Activated CD8-positive, alpha-beta T cell treated with anti-CD3 and anti-CD28 coated beads, Interleukin-2, amount 10 ng/mL, durations not matched to agents 7 days and 5 days (primary cell): ENCODE measurements at places on chromosomes 11 and 22. TPM values are rescaled to one million over a fixed set of nuclear protein-coding genes. Genes with fewer than 3 reads are reported as not detected.

- no peak overlapping the region for H3K4me3 ChIP-seq
- no peaks in the 10 kb centered on the region for H3K4me1 ChIP-seq
- H3K36me3 ChIP-seq: no peaks in the 10 kb centered on the region
Measured at GRCh38 chr11:75463106-75463774, 30.2 kb upstream of the KLHL35 start.

Gene SIRT3
- total RNA-seq: 13.1 TPM

GRCh38 chr11:113339929-113340589 is 25.7 kb downstream of the TTC12 start:
- no peaks in the 10 kb centered on the region for H3K36me3 ChIP-seq
- H3K4me1 ChIP-seq: no peaks in the 10 kb centered on the region
- H3K27ac ChIP-seq: no peak overlapping the region
- no peak overlapping the region for H3K4me3 ChIP-seq
- H3K27me3 ChIP-seq: no peaks in the 10 kb centered on the region

DNA sequence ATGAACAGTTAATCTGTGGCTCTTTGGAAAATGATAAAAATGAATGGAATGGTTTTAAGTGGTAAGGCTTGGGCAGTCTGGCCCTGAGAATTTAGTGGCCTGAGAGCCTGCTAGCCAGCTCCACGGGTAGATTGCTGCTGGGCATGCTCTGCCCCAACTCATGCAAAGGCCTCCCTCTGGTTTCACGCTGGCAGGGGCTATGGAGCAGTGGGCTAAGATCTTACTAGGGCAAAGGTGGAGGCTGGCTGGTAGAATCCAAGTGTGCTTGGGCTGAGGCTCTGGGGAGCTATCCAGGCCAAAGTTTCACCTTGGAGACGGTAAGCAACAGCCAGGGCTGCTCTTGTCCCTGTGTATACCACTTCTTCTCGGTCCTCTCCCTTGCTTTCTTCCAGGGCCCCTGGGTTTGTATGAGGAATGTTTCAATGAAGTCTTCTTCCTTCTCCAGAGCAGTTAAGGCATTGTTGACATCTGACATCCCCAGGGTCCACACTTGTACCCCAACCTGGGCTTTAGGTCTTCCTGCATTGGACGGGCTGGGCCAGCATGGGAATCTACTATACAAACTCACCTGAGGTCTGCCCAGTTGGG is 27.4 kb downstream of the UBE2L3 start:
- no peak overlapping the region for H3K27ac ChIP-seq
- H3K27me3 ChIP-seq: no peaks in the 10 kb centered on the region
- no peak for DNase-seq
- H3K4me1 ChIP-seq: peaks cover 23% of the 10 kb centered on the region

GRCh38 chr22:48631288-48631863 is 1196.3 kb downstream of the BRD1 start:
- no peak overlapping the region for H3K27ac ChIP-seq
- H3K27me3 ChIP-seq: peaks cover 5% of the 10 kb centered on the region
- H3K4me1 ChIP-seq: peaks cover 13% of the 10 kb centered on the region
- H3K36me3 ChIP-seq: no peaks in the 10 kb centered on the region
- H3K4me3 ChIP-seq: no peak overlapping the region

GRCh38 chr11:130874955-130875531 is 41.2 kb downstream of the SNX19 start:
- no peak overlapping the region for H3K27ac ChIP-seq
- no peak for DNase-seq
- H3K4me3 ChIP-seq: no peak overlapping the region
- H3K4me1 ChIP-seq: no peaks in the 10 kb centered on the region
- H3K27me3 ChIP-seq: no peaks in the 10 kb centered on the region

Gene ANO5
- 0.08 TPM for total RNA-seq

DNA sequence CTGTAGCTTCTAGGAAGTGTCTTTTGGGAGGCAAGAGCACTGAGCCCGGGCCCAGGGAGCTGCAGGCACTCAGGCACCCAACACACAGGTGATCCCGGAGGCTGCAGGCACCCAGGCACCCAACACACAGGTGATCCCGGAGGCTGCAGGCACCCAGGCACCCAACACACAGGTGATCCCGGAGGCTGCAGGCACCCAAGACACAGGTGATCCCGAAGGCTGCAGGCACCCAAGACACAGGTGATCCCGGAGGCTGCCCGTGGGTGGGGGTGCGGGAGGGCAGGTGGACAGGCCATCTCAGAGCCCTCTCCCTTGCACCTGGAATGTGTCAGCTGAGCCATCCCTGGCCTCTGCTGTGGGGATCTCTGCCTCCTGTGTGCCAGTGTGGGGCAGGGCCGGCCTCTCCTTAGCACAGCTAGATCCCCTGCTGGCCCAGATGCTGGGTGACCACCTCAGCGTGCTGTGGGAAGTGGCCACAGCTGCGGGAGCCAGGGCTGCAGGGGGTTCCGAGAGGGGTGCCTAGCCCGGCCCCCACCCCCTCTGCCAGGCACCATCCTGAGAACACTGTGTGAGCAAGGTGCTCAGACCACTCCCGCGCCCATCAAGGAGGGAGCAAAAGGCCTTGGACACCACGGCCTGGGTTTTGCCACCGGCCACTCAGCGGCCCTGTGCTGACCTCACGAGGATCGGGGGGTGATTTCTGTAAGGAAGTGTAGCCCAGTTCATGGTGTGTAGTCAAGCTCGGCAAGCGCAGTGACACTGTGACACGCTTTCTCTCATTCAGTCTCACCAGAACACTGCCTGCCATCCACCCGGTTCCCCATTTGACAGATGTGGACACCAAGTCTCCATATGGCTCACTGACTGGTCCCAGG is 14.2 kb downstream of the MRGPRG start:
- no peak overlapping the region for H3K27ac ChIP-seq
- no peak overlapping the region for H3K4me3 ChIP-seq
- peaks cover 14% of the 10 kb centered on the region for H3K27me3 ChIP-seq
- no peaks in the 10 kb centered on the region for H3K36me3 ChIP-seq
- peaks cover 3% of the 10 kb centered on the region for H3K4me1 ChIP-seq
- DNase-seq: no peak

Gene SOX6
- total RNA-seq: not detected

- no peak overlapping the region for H3K4me3 ChIP-seq
- H3K27me3 ChIP-seq: no peaks in the 10 kb centered on the region
- DNase-seq: no peak
- no peak overlapping the region for H3K27ac ChIP-seq
- H3K4me1 ChIP-seq: peaks cover 46% of the 10 kb centered on the region
- H3K36me3 ChIP-seq: peaks cover 72% of the 10 kb centered on the region
Measured at GRCh38 chr22:44197271-44197670, 16.5 kb downstream of the PARVG start.

DNA sequence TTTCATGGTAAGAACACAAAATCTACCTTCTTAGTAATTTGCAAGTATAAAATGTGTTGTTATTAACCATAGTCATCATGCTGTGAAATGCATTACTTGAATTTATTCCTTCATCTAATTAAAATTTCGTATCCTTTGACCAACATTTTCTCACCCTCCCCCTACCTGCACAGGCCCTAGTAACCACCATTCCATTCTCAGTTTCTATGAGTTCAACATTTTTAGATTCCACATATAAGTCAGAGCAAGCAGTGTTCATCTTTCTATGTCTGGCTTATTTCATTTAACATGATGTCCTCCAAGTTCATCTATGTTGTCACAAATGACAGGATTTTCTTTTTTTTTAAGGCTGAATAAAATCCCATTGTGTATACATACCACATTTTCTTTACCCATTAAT is 43.5 kb upstream of the CCDC179 start:
- no peaks in the 10 kb centered on the region for H3K27me3 ChIP-seq
- peaks cover 5% of the 10 kb centered on the region for H3K4me1 ChIP-seq
- H3K4me3 ChIP-seq: no peak overlapping the region
- DNase-seq: no peak
- no peaks in the 10 kb centered on the region for H3K36me3 ChIP-seq

Gene TSSK2
- total RNA-seq: not detected

- H3K4me1 ChIP-seq: peaks cover 66% of the 10 kb centered on the region
- DNase-seq: peak; percentile 53
- H3K27me3 ChIP-seq: no peaks in the 10 kb centered on the region
- peak overlapping the region; percentile 87 for H3K27ac ChIP-seq
- peak overlapping the region; percentile 79 for H3K4me3 ChIP-seq
- peaks cover 3% of the 10 kb centered on the region for H3K36me3 ChIP-seq
Measured at GRCh38 chr11:67418476-67419281, 3.2 kb downstream of the CARNS1 start.

Gene LYVE1
- total RNA-seq: not detected

GRCh38 chr11:2898366-2899079 is 12.9 kb upstream of the CDKN1C start:
- DNase-seq: peak; percentile 85
- H3K36me3 ChIP-seq: no peaks in the 10 kb centered on the region
- peak overlapping the region; percentile 69 for H3K4me3 ChIP-seq

DNA sequence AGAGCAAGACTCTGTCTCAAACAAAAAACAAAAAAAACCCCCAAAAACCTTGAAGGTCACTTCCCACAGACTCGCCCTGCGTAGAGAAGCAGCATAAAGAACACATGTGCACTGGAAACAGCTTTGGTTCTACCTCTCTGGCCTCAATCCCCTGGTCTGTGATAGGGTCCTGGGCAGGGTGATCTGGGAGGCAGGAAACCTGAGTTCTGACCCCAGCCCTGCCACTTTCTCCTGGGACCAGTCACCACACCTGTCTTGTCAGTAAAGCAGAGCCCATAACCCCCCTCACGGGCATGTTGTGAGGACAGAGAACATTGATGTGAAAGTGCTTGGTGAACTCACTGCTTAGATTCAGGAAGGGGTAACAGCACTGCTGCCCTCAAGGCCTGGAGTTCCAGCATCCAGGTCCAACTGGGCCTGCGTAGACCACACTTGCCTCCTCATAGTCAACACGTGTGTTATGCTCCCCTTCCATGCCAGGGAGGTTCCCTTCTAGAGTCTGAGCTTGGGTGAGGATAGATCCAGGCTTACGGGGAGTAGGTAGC is 11.4 kb downstream of the UCP2 start:
- no peaks in the 10 kb centered on the region for H3K27me3 ChIP-seq
- H3K4me3 ChIP-seq: no peak overlapping the region
- peak overlapping the region; percentile 64 for H3K27ac ChIP-seq
- DNase-seq: no peak
- H3K4me1 ChIP-seq: peaks cover 77% of the 10 kb centered on the region

DNA sequence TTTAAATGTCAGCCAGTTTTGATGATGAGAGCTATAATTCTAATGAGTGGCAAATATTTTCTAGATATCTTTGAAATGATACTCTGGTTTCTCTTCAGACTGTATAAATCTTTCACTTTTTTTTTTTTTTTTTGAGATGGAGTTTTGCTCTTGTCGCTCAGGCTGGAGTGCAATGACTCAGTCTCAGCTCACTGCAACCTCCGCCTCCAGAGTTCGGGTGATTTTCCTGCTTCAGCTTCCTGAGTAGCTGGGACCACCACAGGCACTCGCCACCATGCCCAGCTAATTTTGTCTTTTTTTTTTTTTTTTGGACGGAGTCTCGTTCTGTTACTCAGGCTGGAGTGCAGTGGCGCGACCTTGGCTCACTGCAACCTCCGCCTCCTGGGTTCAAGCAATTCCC is 113.6 kb downstream of the TEAD1 start:
- no peaks in the 10 kb centered on the region for H3K36me3 ChIP-seq
- no peak overlapping the region for H3K4me3 ChIP-seq
- H3K4me1 ChIP-seq: no peaks in the 10 kb centered on the region
- H3K27me3 ChIP-seq: peaks cover 24% of the 10 kb centered on the region

- H3K4me1 ChIP-seq: peaks cover 30% of the 10 kb centered on the region
- no peaks in the 10 kb centered on the region for H3K27me3 ChIP-seq
- H3K4me3 ChIP-seq: no peak overlapping the region
- no peak overlapping the region for H3K27ac ChIP-seq
- DNase-seq: no peak
- H3K36me3 ChIP-seq: peaks cover 49% of the 10 kb centered on the region
Measured at GRCh38 chr22:36279219-36279666, 26.3 kb downstream of the APOL1 start.

DNA sequence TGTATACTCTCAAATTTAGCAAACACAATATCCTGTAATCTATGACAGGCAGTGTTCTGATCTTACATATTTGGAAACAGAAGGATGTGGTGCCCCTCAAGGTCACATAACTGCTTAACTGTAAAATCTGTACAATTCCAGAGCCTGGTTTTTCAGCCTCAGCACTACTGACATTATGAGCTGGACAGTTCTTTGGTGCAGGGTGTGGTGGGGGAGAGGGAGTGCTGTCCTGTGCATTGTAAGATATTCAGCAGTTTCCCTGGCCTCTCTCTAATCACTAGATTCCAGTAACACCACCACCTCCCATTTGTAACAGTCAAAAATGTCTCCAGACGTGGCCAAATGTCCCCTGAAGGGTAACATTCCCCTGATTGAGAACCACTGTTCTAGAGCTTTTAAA is 1.8 kb upstream of the OR5B21 start:
- H3K4me1 ChIP-seq: no peaks in the 10 kb centered on the region
- H3K36me3 ChIP-seq: peaks cover 14% of the 10 kb centered on the region
- H3K4me3 ChIP-seq: no peak overlapping the region

Gene CHADL
- 0.37 TPM for total RNA-seq

- no peak overlapping the region for H3K4me3 ChIP-seq
- no peaks in the 10 kb centered on the region for H3K27me3 ChIP-seq
- peaks cover 20% of the 10 kb centered on the region for H3K4me1 ChIP-seq
- no peak for DNase-seq
- peaks cover 51% of the 10 kb centered on the region for H3K36me3 ChIP-seq
Measured at GRCh38 chr11:65127473-65128181, 5.5 kb downstream of the MRPL49 start.

- H3K4me1 ChIP-seq: peaks cover 13% of the 10 kb centered on the region
- no peak overlapping the region for H3K27ac ChIP-seq
- peak; percentile 25 for DNase-seq
- H3K4me3 ChIP-seq: no peak overlapping the region
- H3K36me3 ChIP-seq: peaks cover 26% of the 10 kb centered on the region
Measured at GRCh38 chr11:124951341-124951740, 2.7 kb upstream of the CCDC15 start.

- no peak for DNase-seq
- H3K27ac ChIP-seq: no peak overlapping the region
- H3K4me1 ChIP-seq: no peaks in the 10 kb centered on the region
- no peaks in the 10 kb centered on the region for H3K27me3 ChIP-seq
- no peaks in the 10 kb centered on the region for H3K36me3 ChIP-seq
Measured at GRCh38 chr11:80584661-80585060, 1143.8 kb upstream of the TENM4 start.

GRCh38 chr22:31830721-31831070 is 76.9 kb downstream of the DEPDC5 start:
- peaks cover 48% of the 10 kb centered on the region for H3K36me3 ChIP-seq
- H3K4me3 ChIP-seq: no peak overlapping the region
- H3K27ac ChIP-seq: no peak overlapping the region
- H3K4me1 ChIP-seq: peaks cover 21% of the 10 kb centered on the region

Gene P4HA3
- not detected for total RNA-seq

DNA sequence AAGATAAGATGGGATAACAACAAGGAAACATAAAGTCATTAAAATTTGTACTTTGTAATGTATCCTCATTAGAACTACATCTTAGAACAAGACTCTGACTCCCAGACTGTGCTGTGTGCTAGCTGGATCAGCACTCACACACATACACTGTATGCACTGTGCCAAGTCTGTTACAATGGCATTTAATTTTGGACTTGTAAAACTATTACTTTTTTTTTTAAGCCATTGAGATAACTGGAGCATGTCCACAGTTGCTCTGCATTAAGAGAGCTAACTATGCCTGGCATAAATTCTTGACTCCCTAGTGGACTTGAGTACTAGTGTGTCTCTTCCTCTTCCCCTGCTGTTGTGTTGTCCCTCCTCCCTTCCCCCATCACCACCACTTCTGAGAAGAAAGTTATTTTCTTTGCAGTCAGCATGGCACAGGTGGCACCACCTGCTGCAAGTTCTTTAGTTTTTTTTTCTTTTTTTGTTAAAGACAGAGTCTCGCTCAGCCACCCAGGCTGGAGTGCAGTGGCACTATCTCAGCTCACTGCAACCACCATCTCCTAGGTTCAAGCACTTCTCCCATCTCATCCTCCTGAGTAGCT is 268.6 kb downstream of the TMEM135 start:
- H3K27me3 ChIP-seq: no peaks in the 10 kb centered on the region
- no peak overlapping the region for H3K4me3 ChIP-seq
- H3K36me3 ChIP-seq: peaks cover 5% of the 10 kb centered on the region
- DNase-seq: no peak
